ENCODE measurements at places on chromosomes 12 and 14. TPM values are rescaled to one million over a fixed set of nuclear protein-coding genes. Genes with fewer than 3 reads are reported as not detected.
A peak's percentile ranks its signal among the peaks of the same experiment; 100 is the strongest.

ADCY4 gene
- total RNA-seq, result not detected

FAM90A1 gene
- total RNA-seq, result not detected

IAPP gene
- total RNA-seq, result not detected

KLRC1 gene
- total RNA-seq, result not detected

MYBPC1 gene
- total RNA-seq, result not detected

PYGL gene
- total RNA-seq, result 70.4 TPM

DNA sequence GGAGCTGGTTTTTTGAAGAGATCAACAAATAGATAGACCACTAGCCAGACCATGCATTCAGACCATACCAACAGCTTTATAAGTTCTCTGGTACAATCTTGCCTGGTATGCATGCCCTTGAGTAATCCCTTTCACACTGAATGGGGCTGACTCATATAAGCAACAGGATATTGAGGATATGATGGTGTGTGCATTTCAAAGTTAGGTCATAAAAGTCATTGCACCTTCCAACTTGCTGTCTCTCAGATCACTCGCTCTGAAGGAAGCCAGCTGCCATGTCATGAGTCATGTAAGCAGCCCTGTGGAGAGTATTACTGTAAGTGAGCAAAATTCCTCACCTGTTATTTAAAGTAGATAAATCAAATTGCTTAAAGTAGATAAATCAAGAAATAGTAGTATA is 45.0 kb upstream of the OR6J1 start:
- DNase-seq, result peak; percentile 92
- no peak overlapping the region for H3K27ac ChIP-seq
- H3K36me3 ChIP-seq, result no peaks in the 10 kb centered on the region
- H3K4me3 ChIP-seq, result no peak overlapping the region
- H3K4me1 ChIP-seq, result peaks cover 2% of the 10 kb centered on the region

DNA sequence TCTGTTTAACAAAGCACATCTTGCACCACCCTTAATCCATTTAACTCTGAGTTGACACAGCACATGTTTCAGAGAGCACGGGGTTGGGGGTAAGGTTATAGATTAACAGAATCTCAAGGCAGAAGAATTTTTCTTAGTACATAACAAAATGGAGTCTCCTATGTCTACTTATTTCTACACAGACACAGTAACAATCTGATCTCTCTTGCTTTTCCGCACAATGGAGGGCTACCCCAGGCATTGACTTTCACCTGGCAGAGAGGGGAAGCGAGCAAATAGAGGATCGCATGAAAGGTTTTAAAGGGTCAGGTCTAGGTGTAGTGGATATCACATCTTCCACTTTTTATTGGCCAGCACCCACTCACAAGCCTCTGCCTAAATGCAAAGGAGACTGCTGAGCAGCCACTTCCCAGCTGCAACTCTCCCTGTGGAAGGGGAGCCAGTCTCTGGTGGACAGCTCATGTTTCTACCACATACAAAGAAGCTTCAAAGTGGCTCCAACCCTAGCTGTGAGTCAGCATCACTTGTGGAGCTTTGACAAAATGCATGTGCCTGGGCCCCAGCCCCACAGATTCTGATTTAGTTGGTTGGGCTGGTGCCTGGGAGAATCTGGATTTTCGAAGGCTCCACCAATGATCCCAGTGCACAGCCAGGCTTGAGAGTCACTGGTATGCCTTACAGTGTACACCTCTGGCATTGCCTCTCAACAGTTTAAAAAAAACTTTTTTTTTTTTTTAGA is 7.2 kb upstream of the FNTB start:
- H3K36me3 ChIP-seq, result no peaks in the 10 kb centered on the region
- peaks cover 16% of the 10 kb centered on the region for H3K27me3 ChIP-seq
- peak; percentile 77 for DNase-seq
- H3K4me3 ChIP-seq, result no peak overlapping the region

DNA sequence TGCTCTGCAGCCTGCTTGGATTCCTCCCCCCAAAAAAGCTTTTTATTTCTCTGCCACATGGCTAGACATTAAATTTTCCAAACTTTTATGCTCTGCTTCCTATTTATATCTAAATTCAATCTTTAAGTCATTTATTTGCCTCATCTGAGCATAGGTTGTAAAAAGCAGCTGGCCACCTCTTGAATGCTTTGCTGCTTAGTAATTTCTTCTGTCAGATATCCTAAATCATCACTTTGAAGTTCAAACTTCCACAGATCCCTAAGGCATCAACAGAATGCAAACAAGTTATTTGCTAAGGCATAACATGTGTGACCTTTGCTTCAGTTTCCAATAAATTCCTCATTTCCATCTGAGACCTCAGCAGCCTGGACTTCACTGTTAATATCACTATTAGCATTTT is 209.6 kb downstream of the FSCB start:
- H3K27me3 ChIP-seq, result no peaks in the 10 kb centered on the region
- H3K4me1 ChIP-seq, result no peaks in the 10 kb centered on the region
- DNase-seq, result no peak
- no peak overlapping the region for H3K27ac ChIP-seq
- H3K36me3 ChIP-seq, result no peaks in the 10 kb centered on the region

GRCh38 chr12:128033473-128033872 is 233.5 kb upstream of the TMEM132C start:
- H3K4me1 ChIP-seq, result no peaks in the 10 kb centered on the region
- H3K27me3 ChIP-seq, result no peaks in the 10 kb centered on the region
- no peak overlapping the region for H3K27ac ChIP-seq
- H3K4me3 ChIP-seq, result no peak overlapping the region

DNA sequence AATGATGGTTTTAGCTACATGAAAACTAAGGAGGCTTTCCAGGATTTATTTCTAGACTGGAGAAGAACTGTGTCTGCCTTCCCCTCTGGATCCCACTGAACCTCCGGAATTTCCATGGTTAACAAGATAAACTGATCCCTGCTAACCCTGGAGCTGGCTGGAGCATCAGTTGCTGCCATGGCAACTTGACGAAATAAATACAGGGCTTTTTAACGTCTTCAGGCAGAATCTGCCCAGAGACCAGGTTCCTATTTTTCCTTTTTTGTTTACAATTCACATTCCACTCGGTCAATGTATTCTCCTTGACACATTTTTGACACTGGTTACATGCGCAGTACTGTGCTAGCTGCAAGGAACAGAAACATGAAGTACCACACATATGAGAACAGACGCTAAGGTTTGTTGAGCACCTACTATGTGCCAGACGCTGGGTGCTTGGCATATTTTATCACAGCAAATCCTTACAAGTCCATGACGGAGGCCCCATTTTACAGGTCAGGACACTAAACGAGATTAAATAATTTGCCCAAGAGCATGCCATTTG is 1.7 kb downstream of the C14orf132 start:
- H3K27me3 ChIP-seq, result peaks cover 11% of the 10 kb centered on the region
- H3K27ac ChIP-seq, result no peak overlapping the region
- H3K4me3 ChIP-seq, result peak overlapping the region; percentile 98
- H3K4me1 ChIP-seq, result peaks cover 12% of the 10 kb centered on the region
- peaks cover 18% of the 10 kb centered on the region for H3K36me3 ChIP-seq

DNA sequence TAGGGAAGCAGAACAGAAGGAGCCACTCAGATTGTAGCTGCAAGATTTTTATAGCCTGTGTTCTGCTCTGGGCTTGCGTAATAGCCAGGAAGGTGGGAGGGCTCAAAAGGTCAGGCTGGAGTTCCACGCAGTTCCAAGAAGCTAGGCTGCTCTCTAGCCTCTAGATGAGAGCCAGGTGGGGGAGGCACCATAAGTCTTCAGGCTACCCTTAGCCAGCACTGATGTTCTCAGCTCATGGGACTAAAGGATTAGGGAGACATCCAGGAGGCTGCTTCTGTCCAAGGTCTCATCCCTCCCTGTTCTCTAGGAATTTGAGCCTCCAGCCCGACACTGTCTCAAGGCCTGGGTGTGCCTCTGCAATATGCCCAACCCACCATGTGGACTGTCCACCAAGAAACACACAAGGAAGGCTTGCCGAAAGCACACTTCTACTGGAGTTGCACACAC is 1.7 kb downstream of the LMBR1L start:
- H3K4me1 ChIP-seq, result peaks cover 13% of the 10 kb centered on the region
- peaks cover 25% of the 10 kb centered on the region for H3K36me3 ChIP-seq

All from IMR-90 (cell line).